T-helper 2 cell treated with Interferon-gamma antibody and Interleukin-4, amounts not matched to agents 5 μg/mL and 100 μg/mL, for 36 hours (primary cell): ENCODE measurements at places on chromosomes 1 and 21.

GRCh38 chr1:226985239-226985838 is 45.2 kb downstream of the COQ8A start:
- no peak for DNase-seq

DNA sequence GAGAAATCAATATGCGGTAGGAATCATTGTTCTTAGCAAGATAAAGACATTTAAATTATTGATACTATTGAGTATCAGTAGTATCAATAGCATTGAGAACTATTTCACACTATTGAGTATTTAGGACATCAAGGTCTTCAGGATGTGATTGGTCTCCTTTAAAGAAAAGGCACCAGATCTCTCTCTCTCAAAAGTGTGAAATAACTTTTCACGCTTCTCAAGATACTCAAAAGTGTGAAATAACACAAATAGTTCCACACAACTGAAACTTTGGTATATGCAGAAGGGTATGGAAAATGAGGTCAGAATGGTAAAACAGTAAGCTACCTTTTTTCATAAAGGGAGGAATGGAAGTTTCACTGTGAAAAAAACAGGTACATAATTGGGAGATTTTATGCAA is 6.7 kb upstream of the PYHIN1 start:
- no peak for DNase-seq

DNA sequence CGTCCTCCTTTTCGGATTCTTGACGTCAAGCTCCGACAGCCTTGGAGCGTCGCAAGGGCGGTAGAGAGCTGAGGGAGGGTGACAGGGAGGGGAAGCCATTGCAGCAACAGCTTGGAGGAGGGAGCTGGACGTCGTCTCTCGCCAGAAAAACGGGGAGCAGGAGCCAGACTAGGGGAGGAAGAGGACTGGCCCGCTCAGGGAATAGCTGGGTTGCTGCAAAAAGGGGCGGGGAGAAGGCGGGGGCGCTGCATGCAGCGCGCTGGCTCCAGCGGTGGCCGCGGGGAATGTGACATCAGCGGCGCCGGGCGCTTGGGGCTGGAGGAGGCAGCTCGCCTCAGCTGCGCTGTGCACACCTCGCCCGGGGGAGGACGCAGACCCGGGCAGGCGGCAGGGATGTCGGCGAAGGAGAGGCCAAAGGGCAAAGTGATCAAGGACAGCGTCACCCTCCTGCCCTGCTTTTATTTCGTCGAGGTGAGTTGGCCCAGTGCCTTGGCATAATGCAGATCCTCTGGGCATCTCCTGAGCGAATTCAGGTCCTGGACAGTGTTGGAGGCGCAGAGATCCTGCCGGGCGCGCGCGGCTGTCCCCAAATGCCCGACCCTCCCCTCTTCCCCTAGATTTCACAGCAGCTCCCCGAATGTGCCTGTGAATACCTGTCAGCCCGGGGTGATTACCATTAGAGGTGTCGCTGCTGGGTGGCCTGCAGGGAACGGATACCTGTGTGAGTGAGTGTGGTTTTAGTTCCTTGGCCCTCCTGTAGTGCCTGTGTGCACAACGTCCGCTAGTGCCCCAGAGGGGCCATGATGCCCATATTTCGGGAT is at the start of gene PLPPR4:
Gene PLPPR4 (plus strand): TSS at position 292 of the 821 bp plus-strand sequence. CDS start 102 bp downstream, at position 394.
- DNase-seq: no peak

GRCh38 chr1:10693497-10694273 is 102.8 kb downstream of the CASZ1 start:
- DNase-seq: peak; percentile 24

GRCh38 chr1:175405766-175406165 is 213.2 kb upstream of the KIAA0040 start:
- no peak for DNase-seq

GRCh38 chr1:175270361-175270760 is 77.8 kb upstream of the KIAA0040 start:
- DNase-seq: no peak
